ENCODE measurements at places on chromosomes 2 and 18.

GRCh38 chr2:127386764-127387654, 766 bp downstream of the MAP3K2 start:
- peak; percentile 84 for DNase-seq

GRCh38 chr2:189899101-189899500, 114.9 kb downstream of the PMS1 start:
- DNase-seq = no peak

DNA sequence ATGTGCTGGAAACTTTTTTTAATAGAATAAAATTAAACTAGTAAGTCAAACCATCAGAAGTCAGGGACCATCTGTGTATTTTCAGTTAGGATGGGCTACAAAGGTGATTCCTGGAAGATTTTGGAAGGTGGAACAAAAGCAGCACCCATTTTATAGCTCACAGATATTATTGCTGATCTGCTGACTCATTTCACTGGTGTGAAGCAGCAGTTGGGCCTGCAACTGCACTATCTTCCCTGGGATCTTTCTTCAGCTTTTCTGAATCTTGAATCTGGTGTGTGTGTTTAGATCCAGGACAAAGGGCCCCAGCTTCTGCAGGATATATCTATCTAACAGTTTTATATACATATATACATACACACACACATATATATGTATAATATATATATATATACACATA, 35.6 kb upstream of the BCL11A start:
- DNase-seq = no peak

- no peak for DNase-seq
These were observed 7.3 kb downstream of the TNFRSF11A start for GRCh38 chr18:62332431-62332830.

DNA sequence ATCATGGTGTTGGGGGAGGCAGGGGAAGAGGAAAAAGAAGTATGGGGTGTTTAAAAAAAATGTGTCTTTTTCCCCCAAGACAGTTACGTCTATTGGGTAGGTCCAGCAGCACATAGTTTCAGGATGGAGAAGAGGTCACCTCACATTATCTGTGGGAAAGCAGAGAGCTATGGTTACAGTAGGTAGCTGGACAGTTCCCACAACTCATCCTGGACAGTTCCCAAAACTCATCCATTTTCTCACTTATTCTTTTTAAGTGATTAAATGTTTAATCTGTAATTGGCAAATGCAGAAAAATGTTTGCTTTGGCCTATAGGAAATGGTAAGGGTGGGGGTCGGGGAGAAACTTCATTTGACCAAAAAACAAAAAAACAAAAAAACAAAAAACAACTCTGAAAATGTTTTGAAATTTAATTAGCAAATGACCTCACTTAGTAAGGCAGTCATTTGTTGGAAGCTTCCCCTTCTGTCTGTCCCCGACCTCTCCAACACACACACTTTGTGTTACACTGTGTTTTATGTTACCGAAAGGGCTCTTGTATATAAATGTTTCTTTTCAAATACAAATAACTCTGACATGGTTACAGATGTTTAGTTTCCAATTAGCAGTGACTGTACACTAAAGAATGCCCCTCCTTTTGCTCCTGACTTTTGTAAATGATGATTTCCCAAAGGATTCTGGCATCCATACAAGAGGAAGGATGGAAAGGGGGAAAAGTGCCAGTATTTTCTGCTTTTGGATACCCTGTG, 173.3 kb upstream of the ZFP36L2 start:
- DNase-seq = no peak

DNA sequence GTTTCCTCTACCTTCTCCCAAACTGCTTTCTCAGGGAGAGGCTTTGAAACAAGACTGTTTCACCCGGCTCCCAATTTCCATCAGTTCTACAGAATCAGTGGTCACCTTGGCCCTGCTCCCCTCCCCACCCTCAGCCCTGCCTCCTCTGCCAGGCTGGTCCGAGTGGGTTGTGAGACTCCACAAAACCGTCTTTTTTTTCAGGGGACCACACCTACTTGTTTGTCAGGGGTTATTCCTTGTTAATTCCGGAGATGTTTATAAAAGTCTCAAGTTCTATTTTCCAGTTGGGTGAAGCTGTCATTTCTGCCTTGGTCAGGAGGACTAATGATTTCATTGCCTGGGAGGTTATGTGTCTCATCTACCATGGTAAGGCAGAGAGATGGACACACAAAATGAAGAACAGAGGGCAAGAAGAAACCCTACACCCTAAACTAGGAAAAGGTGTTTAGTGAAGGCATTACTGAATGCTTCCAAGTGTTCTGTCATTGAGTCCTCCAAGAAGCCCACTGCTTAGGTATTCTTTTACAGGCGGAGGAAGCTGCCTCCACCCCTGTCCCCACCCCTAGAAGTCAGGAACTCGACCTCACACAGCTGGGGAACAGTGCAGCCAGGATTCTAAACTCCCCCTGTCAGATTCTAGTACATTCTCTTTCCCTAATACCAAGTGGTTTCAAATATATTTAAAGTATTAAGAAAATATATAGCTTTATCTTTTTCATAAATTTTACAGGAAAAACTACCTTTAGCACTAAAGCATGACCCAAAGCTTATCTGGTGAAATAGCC, 46.3 kb downstream of the COPS8 start:
- DNase-seq = no peak

GRCh38 chr2:119422360-119423107, 9.1 kb upstream of the TMEM37 start:
- DNase-seq = no peak

- DNase-seq = no peak
These were observed 21.1 kb upstream of the MALT1 start for GRCh38 chr18:58649966-58650816.

DNA sequence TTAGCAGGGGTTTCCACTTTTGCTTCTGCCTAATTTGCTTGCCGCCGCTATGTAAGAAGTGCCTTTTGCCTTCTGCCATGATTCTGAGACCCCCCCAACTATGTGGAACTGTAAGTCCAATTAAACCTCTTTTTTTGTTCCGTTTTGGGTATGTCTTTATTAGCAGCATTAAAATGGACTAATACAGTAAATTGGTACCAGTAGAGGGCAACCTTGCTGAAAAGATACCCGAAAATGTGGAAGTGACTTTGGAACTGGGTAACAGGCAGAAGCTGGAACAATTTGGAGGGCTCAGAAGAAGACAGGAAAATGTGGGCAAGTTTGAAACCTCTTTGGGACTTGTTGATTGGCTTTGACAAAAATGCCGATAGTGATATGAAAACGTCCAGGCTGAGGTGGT, 216.1 kb upstream of the FSIP2 start:
- DNase-seq = no peak

GRCh38 chr18:1825296-1825695, 746.0 kb downstream of the METTL4 start:
- DNase-seq = no peak

DNA sequence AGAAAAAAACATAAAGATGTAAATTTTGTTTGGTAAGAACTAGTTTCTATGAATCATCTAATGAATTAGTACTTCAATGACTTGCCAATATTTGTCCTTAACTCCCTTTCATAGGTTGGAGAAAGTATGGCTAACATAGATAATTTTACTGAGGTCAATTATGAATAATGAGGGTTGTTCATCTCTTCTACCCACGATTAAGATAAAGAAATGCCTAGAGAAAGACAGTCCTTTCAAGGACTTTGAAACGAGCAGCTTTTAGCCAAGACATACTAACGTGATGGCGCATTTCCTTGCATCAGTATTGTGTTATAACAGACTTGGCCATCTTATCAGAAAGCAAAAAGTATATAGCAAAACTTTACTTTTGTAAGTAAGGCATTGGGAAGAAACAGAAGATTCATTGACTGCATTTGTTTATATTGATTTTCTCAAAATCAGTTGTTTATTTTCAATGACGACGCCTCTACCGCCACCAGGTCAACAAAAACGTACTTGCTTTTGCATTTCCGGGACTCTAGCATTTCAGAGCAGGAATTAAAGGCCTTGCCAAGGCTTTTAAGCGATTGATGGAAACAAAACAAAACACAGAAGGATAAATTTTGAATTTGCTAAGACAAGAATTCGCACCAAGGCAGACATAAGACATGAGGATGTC, 961 bp downstream of the RBM43 start:
- DNase-seq = no peak

DNA sequence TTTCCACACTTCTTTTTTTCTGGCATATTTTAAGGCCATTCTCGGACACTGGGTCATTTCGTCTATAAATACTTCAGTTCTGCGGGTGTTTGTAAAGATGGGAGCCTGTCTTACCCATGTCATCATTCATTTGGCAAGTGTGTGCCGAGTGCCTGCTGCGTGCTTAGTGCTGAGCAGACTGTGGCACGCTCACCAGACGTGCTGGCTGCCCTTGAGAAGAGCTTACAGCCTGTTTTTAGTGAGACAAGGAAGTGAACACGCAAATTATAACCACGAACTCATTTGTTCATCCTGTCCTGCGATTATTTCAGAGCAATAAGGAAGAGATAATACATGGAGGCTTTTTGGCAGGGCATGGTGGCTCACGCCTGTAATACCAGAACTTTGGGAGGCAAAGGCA, 10.4 kb upstream of the STON1 start:
- DNase-seq = no peak

GRCh38 chr18:63161761-63162195, 157.8 kb downstream of the BCL2 start:
- no peak for DNase-seq

DNA sequence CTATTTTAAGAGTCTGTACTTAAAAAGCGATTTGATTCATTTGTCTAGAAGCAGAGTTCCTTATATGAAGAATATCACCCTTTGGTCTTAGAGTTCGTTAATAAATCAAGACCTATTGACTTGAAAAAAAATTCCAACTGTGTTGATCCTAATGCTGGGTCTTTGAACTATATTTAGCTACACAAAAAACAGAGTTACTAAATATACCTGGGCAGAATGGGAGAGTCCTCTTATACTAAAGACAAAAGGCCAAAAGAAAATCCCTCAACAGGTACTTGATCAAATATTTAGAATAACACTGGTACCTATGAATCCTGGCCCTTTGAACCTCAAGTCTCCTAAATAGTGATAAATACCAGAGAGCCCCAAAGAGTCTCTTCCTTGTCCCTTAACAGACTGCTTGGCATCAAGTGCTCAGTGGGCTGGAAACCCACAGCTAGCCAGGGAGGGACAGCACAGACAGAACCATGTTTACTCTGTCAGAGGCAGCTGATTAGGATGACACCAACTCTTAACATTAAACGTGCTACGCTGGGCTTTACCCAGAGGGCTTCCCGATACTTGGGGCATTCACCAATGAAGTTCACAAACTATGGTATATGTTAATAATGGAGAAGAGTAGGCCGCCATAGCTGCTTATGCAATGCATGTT, 95.1 kb downstream of the FIGN start:
- no peak for DNase-seq

GRCh38 chr2:6392966-6393365, 472.7 kb downstream of the CMPK2 start:
- DNase-seq = no peak

DNA sequence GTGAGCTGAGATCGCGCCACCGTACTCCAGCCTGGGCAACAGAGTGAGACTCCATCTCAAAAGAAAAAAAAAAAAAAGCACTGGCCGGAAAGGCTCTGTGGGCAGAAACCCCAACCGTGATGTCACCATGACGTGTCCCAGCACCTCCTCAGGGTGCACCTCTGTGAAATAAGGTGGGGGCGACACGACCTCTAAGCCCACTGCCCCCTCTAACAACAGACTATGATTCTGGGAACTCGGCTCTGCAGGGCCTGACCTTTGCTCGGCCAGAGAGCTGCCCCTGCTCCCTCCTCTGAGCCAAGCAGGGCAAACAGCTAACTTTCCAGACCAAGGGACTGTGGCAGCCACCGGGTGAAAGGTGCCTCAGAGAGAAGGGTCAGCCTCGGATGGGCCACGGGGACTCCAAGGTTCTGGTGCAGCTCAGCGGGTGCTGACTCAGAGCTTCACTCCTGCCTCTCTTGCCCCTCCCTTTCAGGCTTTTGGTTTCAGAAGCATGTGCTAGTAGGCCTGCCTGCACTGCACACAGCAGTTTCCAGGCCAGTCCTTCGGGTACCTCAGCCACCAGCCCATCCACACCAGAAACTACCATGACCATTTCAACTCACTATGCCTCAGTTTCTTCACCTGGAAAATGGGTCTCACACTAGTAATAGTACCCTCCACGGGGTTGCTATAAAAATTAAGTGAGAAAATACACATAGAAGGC, 8.0 kb downstream of the TMBIM1 start:
- DNase-seq = no peak

GRCh38 chr2:235478609-235479008, 15.2 kb upstream of the AGAP1 start:
- DNase-seq = no peak
